Hematopoietic multipotent progenitor cell treated with erythropoietin and hydrocortisone succinate and interleukin-3 and kit ligand, for 15 days (in vitro differentiated cells): ENCODE measurements at places on chromosomes 12 and 14.

- no peak for DNase-seq
Observed at GRCh38 chr14:66140963-66141362, 345.2 kb upstream of the CCDC196 start.

- DNase-seq, result no peak
Observed at GRCh38 chr12:6691473-6691872, 2.3 kb upstream of the ZNF384 start.

GRCh38 chr14:51335531-51335930 lies 95.5 kb downstream of the TMX1 start:
- DNase-seq, result no peak

DNA sequence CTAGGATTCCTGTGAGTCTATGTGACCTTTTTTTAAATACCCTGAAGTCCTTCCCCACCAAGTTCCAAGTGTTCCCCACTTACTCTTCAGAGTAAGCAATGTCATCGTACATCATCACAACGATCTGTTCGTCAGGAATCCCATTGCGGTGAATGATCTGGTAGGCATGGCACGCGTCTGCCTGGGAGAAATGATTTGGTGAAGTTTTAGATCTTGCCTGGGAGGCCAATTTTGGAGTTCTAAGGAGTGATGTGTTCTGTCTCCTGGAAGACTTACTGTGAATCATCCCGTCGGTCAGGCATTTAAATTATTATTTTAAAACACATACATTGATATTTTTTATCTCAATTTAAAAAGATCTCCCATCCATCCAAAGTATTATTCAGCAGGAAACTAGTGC lies 29.8 kb downstream of the LGMN start:
- no peak for DNase-seq

GRCh38 chr12:48193623-48194022 lies 9.5 kb downstream of the OR10AD1 start:
- no peak for DNase-seq

DNA sequence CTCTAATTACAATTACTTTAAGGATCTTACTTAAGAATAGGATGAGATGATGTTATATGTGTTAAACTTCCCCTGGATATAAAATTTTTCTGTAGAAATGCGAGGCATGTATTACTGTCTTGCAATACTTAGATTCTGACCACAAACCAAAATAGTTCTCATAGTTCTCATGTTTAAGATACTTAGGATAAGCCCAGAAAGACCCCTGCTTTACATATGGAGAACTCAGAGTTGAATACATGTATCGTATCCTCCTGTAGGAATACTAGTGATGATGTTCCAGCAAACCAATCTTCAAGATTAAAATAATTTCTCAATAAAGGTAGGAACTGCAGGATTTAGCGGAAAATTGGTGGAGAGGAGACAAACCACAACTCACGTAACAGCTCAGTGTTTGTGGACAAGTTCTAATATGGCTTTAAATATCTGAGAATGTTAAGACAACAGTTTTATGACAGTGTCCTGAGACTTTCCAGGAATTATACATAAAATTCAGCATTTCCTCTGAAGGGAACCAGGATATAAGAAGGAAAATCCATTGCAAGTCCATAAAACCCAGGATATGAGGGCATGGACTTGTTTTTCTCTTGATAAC lies 114.7 kb upstream of the CRY1 start:
- DNase-seq, result no peak

- no peak for DNase-seq
Observed at GRCh38 chr12:22541496-22542155, 2.7 kb downstream of the C2CD5 start.
